Temporal lobe (tissue), 4 donors: ENCODE measurements at places on chromosomes 12 and 14. TPM values are rescaled to one million over a fixed set of nuclear protein-coding genes. Genes with fewer than 3 reads are reported as not detected.

The INHBE gene
- total RNA-seq: not detected

The BATF gene
- not detected for total RNA-seq

The GPR84 gene
- not detected for total RNA-seq

The SH2B3 gene
- total RNA-seq: 3.0 TPM

The ZCCHC8 gene
- total RNA-seq: 25.6 TPM

The SYT1 gene
- total RNA-seq: 152 TPM

The AQP6 gene
- 0.25 TPM for total RNA-seq

The KCNC2 gene
- 16.5 TPM for total RNA-seq

The SRSF9 gene
- total RNA-seq: 73.8 TPM
